T47D (cell line): ENCODE measurements at places on chromosomes 11 and 22.
A peak's percentile ranks its signal among the peaks of the same experiment; 100 is the strongest.

- no peak for DNase-seq
These were observed 18.1 kb downstream of the POLA2 start for GRCh38 chr11:65279741-65280440.

- DNase-seq = no peak
These were observed 16.9 kb upstream of the MUC5B start for GRCh38 chr11:1205987-1206331.

DNA sequence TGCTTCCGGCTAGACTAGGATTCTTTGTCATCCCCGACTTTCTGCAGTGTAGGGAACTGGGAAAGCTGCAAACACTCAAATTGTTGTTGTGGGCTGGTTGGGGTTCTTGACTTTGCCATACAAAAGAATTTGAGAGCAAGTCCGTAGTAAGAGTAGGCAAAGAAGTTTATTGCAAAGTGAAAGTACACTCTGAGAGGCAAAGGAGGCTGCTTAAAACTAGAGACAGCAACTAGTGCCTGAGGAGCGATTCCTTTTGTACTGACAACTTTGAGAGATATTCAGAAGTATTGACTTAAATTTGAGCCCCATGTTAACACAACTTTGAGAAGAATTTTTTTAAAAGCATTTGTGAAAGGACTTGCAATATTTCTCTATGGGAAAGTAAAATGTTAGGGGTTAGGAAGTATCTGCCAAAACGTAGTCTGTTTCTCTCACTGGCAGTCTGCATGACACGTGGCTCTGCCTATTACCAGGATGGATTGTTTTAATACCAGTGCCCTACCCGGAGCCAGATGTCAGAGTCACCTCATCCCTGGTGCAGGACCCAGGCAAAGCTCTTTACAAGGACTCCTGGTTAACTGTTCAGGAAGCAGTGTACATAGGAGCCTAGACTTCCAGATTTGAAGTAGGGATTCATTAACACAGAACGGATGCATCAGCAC, 85.0 kb upstream of the CLPB start:
- DNase-seq = peak; percentile 32

DNA sequence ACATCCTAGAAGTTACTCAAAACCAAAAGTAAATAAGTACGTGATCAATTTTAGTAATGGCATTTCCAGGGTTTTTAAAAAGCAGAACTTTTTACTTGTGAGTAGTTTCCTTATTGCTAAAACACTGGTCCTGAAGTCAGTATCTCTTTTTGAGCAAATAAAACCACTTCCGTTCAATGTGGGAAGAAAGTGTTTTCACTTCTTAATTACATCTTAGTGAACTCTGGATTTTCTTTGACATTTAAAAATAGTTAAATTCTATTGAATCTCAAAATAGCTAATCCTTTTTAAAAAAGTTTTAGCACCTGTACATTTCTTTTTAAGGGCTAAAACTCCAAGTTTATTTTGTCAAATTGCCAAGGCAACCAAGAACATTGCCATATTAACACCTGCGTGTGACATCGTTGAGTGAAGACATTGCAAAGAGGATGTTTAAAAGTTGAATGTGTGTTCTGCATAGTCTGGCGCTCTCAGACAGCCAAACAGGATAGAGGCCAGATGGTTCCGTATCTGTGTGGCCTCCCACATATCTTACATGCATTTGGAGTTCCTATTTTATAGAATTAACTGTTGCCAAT, 17.2 kb upstream of the OR5B21 start:
- no peak for DNase-seq

DNA sequence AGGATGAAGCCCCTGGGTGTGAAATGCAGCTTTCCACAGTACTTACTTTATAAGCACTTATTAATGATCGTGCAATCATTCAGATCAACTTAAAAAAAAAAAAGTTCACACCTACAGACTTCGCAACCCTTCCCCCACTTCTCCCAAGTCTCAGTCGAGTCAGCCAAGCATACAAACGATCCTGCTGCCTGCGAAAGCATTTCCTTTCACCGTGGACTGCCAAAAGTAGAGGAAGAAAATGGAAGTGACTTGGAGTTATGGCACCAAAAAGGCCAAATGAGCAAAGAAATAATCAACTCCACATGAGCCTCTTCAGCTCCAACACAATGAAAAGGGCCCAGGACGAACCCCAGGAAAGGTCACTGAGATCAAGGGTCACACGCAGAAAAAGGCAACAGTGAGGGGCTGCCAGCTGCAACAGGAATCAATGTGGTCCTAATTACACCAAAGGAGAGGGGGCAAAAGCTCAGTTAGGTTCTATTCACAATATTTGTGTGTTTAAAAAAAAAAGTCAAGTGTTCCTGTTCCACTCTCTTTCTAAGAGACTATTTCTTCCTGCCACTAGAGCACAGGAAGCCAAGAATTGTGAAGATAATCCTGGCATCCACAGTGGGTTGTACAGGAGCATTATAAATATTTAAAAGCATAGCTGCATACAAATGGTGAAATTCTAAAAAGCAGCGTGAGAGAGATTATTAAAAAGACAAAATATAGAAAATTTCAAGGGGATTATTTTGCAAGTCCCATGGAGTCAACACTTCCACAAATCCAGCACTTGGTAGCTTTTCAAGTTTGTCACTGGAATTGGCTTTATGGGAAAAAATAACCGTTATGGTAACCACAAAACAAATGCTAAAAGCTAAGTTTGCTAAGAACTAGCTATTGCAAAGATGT, 28.4 kb downstream of the CDON start:
- DNase-seq = no peak

DNA sequence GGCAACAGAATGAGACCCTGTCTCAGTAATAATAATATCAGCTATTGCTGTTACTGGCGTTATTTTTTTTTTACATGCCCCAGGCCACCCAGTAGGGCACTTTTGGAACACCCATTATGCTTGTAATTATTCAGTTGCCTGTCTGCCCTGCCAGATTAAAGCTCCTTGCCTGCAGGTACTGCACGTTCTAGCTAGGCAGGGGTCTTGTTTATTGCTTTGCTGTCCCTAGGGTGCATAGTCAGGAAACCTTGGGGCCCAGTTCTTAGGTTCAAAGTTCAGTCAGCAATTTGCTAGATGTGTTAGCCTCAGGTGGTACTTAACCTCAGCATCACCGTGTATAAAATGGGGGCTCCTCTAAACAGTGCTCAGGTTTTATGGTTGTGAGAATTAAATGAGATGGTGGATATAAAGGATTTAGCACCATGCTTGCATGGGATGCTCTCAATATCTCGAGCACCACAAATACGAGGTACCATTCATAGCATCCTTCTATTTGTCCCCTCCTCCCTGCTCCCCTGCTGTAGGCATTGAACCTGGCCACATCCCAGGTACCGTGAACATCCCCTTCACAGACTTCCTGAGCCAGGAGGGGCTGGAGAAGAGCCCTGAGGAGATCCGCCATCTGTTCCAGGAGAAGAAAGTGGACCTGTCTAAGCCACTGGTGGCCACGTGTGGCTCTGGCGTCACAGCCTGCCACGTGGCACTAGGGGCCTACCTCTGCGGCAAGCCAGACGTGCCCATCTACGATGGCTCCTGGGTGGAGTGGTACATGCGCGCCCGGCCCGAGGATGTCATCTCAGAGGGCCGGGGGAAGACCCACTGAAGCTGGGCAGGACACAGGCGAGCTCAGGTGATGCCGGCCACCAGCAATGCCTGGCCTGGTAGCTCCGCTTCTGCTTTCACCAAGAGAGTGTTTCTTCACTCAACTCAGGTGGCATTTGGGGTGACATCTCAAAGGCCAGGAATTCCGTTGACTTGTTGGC, 9.4 kb downstream of the MPST start:
- no peak for DNase-seq

DNA sequence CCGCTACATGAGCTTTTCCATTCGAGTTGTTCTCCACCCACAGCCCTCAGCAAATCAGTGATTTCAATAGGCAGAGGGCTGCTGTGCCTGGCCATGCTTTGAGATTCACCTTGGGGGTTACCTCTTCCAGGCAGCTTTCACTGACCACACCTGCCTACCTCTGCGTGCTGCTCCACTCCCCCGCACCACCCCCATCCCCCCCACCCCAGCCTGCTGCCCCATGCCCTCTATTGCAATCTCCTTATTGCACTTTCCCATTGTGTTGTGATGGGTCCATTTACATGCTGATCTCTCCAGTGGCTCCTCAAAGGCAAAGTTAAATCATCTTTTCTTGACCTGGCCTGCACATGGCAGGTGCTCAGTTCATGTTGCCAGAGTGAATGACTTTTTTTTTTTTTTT, 18.0 kb upstream of the POLA2 start:
- DNase-seq = no peak

DNA sequence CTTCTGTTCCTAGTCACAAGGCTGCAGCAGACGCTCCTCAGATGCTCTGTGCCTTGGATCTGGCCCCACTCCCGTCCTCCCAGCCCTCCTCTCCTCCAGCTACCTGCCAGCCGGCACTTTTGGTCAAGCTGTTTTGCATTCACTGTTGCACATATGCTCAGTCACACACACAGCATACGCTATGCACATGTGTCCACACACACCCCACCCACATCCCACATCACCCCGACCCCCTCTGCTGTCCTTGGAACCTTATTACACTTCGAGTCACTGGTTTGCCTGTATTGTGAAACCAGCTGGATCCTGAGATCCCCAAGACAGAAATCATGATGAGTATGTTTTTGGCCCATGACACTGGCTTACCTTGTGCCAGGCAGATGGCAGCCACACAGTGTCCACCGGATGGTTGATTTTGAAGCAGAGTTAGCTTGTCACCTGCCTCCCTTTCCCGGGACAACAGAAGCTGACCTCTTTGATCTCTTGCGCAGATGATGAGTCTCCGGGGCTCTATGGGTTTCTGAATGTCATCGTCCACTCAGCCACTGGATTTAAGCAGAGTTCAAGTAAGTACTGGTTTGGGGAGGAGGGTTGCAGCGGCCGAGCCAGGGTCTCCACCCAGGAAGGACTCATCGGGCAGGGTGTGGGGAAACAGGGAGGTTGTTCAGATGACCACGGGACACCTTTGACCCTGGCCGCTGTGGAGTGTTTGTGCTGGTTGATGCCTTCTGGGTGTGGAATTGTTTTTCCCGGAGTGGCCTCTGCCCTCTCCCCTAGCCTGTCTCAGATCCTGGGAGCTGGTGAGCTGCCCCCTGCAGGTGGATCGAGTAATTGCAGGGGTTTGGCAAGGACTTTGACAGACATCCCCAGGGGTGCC, 109.8 kb downstream of the BCR start:
- DNase-seq = peak; percentile 58

- DNase-seq = no peak
These were observed 105.5 kb downstream of the DSCAML1 start for GRCh38 chr11:117691516-117691915.

DNA sequence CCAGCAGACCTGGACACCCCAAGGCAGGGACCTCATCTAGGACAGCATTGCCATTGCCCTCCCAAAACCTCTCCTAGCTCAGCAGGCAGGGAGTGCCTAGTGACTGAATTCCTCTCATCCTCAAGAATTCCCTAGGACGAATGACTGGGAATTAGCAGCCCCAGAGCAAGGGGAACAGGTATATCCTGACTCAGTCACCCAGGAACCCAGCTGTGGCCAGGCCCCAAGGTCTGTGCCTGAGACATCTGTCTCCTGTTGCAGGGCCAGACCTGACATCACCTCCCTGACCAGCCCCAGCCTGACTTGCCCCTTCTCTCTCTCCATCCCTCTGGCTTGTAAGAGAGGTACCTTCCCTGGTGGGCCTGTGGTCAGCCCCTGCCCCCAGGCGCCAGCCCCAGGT, 39.0 kb upstream of the SUSD2 start:
- DNase-seq = no peak

GRCh38 chr22:46150034-46150654, at the start of gene PPARA:
Gene PPARA, plus strand, starts transcription at chr22:46150526. Its CDS starts 47,858 bp downstream, at chr22:46198384.
- DNase-seq = peak; percentile 88

- no peak for DNase-seq
These were observed 54.5 kb downstream of the RPS6KA4 start for GRCh38 chr11:64413417-64413816.

DNA sequence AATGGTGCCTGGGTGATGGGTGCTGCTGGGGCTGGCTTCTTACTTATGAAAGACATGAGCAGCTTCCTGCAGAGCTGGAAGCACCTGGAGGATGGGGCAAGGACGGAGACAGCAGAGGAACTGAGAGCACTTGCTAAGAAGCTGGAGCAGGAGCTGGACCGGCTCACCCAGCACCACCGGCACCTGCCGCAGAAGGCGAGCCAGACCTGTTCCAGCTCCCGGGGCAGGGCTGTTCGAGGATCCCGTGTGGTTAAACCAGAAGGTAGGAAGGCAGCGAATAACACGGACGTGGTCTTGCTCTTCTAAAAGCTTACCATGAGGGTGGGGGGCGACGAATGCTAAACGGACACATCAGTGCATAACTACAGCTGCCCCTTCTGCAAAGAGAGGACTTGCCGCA, 9.3 kb downstream of the APOL5 start:
- no peak for DNase-seq

DNA sequence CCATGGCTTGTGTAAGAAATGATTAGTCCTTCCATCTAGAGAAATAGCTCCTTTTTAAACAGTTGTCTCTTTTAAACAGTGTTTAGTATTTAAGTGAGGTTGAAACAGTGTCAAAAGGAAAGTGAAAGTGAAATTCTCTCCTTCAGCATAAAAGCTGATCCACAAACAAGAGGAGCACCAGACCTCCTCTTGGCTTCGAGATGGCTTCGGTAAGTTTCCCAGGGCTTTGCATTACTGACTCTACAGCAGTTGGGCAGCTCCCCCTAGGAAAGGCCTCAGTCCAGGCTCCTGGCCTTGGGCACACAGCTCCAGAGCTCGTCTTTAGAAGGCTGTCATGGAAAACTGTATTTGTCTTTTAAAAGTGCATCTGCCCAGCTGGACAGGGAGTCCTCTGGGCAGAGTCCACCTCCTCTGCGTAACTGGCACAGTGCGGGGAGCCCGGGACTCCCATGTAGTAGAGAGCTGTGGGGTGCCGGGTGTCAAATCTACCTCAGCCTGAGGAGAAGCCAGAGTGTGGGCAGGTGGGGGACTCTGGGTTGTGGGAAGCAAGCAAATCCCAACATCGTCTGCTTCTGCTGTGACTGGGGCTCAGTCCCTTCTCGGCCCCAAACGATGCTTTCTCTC, at the start of gene PLAAT4:
TSS of gene PLAAT4 (plus strand) at position 140 of the 624 bp plus-strand sequence. CDS start at position 201, 61 bp downstream.
- peak; percentile 62 for DNase-seq

- no peak for DNase-seq
These were observed 31.3 kb upstream of the MYOD1 start for GRCh38 chr11:17687946-17688670.

- DNase-seq = no peak
These were observed 812.6 kb downstream of the OPCML start for GRCh38 chr11:132719684-132720083.
